GM12892 (cell line): ENCODE measurements at places on chromosomes 5 and 9.

GRCh38 chr5:142356716-142357468, 32.1 kb upstream of the SPRY4 start:
- peak; percentile 84 for DNase-seq

DNA sequence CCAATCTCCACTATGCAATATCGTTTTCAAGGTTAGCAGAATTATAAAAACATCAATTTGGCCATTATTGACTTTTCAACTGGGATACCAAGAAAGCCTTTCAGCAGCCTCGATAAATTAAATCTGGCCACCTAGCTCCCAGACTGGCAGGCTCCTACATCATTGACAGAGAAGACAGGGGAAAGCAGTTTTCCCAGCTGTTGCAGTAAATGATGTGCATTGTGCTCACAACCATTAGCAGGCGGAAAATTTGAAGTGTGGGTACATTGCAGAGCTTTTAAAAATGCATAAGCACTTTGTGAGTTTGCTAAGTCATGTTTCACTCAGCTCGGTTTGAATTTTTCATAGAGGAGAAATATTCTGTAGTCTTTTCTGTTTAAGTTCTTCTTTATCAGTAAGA, 297.9 kb downstream of the KCTD16 start:
- no peak for DNase-seq

DNA sequence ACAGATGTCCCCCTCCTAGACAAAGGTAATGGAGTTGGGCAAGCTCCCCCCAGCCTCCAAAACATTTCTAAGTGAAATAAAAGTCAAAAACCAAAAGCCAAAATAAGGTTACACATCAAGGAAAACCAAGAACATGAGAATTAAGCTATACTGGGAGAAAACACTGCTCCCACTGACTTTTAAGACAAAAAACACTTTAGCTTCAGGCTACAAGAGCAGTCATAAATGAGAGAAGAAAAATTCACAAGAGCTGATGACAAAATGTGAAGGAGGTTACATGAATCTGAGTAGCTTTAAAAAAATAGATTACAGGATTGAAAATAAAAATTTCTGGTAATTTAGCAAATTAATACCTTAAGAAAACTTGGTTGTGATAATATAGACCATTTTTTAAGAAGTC, 1370.3 kb upstream of the CDH9 start:
- DNase-seq: no peak

GRCh38 chr9:125752070-125752628, 5.0 kb downstream of the PBX3 start:
- no peak for DNase-seq

DNA sequence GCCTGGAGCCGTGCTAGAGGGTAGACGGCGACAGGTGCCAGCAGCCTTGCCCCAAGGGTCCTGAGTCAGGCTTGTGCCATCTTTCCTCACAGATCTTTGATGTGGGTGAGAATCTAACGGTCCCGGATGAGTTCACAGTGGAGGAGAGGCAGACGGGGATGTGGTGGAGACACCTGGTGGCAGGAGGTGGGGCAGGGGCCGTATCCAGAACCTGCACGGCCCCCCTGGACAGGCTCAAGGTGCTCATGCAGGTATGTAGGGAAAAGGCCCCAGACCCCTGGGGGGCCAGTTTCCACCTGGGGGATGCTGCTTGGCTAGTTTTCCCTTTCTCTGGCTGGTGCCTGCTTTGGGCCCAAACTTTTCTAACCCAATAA, 24.0 kb downstream of the PTGES2 start:
- DNase-seq: no peak

DNA sequence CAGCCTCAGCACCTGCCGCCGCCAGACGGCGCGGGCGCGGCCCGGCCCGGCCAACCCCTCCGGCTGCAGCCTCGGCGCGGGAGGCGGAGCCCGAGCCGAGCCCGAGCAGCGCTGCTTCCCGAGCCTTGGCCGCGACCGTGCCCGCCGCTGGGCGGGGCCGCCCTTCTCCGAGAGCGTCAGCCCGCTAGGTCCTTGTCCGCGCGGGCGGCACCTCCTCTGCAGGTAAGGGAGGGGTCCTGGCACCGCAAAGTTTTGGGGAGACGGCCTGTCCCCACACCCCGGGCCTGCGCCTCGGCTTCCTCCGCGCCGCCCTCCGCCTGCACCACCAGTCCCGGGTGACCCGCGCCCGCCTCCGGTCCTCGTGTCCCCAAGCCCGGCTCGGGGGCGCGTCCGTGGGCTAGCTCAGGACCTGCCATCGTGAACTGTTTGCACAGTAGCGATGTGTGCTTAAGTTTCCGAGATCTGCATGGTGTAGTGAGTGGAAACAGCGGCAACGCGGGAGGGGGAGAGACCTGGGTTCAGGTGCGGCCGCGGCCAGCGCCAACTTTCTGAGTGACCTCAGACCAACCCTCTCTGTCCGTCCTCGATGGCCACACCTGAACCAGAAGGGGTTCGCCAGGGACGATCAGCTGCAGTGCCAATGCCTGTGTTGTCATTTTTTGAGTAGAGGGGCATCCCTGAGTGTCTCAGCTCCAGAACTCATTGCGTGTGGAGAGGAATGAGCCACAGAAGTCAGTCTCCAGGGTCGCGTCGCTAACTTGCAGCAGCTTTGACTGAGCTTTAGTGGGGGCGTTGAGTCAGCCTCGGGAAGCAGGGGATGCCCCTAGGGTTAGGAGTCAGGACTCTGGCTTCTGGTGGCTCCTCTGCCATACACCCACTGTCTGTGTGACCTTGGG, at the start of gene FRMPD1:
Gene FRMPD1 (plus strand): TSS at position 82 of the 896 bp plus-strand sequence. CDS start 41,688 bp downstream, outside the sequence.
- peak; percentile 57 for DNase-seq

GRCh38 chr5:42555797-42556196, 132.6 kb downstream of the GHR start:
- no peak for DNase-seq

- DNase-seq: no peak
These were observed 250.2 kb downstream of the PDZD2 start for GRCh38 chr5:31889001-31889561.
